Activated CD8-positive, alpha-beta memory T cell treated with anti-CD3 and anti-CD28 coated beads for 1 hour (primary cell): ENCODE measurements at places on chromosomes 2 and 18.

- DNase-seq, result no peak
Observed at GRCh38 chr2:194735837-194736542, 921.0 kb upstream of the SLC39A10 start.

DNA sequence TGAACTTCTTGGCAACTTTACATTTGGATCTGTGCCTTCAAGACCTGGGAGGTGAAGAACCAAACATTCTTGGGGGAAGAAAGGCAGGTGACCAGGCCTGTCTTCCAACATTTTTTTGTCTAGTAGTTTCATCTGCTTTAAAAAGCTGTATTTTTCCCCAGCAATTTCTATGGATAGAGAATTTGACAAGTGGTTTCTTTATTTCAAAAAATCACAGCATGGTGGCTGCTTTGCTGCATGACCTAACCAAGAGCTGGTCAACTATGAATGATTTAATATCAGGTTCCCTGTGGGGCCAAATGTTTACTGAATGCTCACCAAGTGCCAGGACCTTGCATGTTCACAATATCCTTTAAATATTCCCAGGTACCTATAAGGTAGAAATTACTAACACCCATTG, 19.1 kb downstream of the LRP2 start:
- no peak for DNase-seq

DNA sequence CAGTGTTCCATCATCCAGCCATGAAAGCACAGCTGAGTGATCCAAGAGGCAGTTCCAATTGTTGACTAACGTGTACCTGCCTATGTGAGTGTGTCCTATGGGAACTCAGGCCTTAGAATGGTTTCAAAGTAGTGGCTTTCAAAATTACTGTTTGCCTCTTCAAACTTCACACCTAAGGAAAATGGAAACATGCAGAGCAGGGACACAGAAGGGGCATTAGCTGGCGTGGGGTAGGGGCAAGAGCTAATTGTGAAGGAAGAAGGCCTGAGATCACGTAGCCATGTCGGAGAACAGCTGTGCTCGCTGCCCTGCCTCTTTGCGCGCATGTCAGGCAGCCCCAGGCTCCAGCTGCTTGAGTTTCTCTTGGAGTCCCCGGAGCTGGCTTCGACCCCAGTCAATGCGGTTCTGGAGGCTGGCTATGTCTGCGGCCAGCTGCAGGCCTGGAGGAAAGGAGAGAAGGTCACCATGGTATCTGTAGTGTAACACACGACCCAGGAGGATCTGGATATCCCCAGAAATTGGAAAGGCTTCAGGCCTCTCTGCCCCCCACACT, 3.8 kb upstream of the IMP4 start:
- DNase-seq, result no peak

- DNase-seq, result no peak
Observed at GRCh38 chr2:68720665-68721064, 13.9 kb upstream of the ARHGAP25 start.

DNA sequence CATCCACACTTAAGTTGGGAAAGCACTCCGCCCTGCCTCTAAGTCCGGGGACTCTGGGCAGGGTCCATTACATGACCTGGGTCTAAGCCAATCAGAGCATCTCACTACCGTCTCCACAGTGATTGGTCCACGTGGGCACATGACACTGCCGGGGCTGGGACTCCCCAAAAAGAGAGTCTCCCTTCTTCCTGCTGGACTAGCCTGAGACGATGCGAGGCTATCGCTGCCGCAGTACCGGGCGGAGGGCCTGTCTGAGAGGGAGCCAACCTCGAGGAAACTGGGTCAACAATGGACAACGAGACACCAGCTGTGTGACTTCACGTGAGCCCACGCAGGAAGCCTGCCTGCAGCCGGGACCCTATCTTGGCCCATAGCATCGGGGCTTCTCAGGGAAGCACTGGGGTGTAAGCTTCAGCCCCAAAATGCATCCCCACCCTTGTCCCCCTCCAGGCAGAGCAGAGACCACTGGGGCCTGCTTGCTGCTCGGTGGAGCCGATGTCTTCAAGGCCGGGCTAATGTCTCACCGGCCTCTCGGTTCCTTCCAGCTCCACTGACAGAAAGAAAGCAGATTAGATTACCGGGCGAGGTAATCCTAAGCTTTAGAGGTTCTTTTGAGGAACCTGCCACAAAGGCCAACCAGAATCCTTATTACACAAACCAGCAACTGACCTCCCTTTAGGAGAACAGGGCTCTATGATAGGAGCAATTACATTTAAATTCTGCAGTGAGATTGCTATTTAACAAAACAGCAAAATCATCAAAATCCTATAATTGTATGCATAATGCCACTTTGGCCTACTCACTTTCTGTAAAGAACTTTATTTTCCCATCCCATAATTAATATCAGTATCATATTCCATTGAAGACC, 21.3 kb upstream of the COPS8 start:
- no peak for DNase-seq

DNA sequence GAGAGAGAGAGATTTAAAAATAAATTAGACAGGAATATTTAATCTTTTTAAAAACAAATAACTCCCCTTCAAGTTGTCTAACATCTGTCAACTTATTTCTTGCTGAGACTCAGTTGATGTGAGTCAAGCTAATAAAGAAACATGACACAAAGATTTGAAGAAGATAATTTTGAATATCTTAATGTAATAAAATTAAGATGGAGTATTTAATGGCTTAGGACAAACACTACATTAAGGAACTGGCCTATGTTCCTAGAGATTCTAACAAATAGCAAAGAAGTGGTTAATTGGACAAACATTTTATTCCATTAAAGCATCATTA, 134.0 kb downstream of the INSIG2 start:
- DNase-seq, result no peak

DNA sequence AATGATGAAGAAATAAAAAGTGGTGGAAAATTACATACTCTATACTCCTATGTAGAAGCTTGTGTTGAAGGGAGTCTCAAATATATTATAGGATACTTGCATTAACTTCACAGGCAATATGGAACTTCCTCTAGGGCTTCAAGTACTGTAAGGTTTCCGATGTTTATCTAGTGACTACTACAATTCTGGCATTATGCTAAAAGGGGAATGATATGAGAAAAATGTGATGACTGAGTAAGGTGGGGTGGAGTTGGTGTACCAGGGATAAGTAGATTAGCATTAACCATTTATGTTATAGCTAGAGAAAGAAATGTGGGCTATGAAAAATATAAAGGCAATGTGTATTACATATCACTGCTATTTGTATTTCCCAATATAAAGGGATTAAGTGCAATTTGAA, 229.5 kb downstream of the DCC start:
- DNase-seq, result no peak

DNA sequence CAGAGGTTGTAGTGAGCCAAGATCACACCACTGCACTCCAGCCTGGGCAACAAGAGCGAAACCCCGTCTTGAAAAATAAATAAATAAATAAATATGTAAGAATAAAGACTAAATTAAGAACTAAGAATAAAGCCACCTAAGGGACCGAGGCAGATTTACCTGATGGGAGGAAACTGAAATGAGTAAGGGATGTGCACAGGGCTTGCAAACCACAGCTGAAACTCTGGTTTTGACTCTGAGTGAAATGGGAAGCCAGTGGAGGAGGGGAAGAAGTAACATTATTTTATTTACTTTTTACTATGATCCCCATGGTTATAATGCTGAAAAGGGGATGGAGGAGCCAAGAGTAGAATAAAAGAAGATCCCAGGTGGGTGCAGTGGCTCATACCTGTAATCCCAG, 107.3 kb downstream of the CABYR start:
- DNase-seq, result no peak

GRCh38 chr2:170817093-170818035, 677 bp downstream of the GAD1 start:
- DNase-seq, result no peak

- DNase-seq, result no peak
Observed at GRCh38 chr2:185006481-185006880, 408.2 kb downstream of the ZNF804A start.

- DNase-seq, result no peak
Observed at GRCh38 chr2:241081643-241082340, 20.3 kb downstream of the MTERF4 start.

DNA sequence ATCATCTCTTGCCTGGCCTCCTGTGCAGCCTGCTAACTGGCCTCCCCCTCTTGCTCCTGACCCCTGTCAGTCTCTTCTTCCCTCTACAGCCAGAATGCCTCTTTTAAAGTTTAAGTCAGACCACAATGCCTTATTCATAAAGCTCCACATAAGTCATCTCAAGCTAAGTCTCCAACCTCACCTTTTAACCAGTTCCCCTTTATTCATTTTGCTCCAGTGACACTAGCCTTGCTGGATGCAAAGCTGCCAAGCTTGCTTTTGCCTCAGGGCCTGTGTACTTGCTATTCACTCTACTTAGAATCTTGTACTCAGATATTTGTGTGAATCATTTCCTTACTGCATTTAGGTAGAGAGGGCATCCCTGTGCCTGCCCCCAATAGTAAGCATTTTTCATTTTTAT, 180.9 kb downstream of the PDE1A start:
- no peak for DNase-seq

DNA sequence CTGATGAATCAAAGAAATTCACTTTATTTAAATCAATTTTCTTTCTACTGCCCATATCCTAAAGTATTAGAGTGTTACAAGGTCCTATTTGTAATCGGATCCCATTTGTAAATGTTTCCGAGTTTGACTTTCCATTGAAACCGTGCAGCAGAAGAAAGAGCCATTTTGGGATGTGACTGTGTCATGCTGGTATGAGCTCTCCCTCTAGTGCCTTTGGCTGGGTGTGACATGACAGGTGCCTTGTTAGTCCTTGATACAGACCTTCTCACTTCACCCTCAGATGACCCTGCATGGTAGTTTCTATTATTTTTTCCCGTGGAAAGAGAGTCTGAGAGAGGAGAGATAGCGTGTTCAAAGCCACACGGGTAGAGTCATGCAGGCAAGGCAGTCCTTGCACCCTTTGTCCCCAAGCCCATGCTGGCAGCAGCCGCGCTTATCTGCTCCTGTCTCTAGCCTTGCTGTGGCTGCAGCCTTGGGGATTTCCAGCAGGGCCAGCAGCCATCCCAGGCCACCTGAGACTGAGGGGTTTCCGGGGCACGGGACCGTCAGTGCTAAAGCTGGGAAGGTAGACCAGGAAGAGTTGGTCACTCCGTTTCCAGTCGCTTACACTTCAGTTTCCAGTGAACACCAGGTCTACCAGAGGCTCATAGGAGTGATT, 21.4 kb downstream of the CHMP1B start:
- DNase-seq, result no peak

- DNase-seq, result no peak
Observed at GRCh38 chr2:60925994-60926740, 44.8 kb downstream of the REL start.

GRCh38 chr2:162840598-162841246, 2.2 kb upstream of the KCNH7 start:
- DNase-seq, result no peak

DNA sequence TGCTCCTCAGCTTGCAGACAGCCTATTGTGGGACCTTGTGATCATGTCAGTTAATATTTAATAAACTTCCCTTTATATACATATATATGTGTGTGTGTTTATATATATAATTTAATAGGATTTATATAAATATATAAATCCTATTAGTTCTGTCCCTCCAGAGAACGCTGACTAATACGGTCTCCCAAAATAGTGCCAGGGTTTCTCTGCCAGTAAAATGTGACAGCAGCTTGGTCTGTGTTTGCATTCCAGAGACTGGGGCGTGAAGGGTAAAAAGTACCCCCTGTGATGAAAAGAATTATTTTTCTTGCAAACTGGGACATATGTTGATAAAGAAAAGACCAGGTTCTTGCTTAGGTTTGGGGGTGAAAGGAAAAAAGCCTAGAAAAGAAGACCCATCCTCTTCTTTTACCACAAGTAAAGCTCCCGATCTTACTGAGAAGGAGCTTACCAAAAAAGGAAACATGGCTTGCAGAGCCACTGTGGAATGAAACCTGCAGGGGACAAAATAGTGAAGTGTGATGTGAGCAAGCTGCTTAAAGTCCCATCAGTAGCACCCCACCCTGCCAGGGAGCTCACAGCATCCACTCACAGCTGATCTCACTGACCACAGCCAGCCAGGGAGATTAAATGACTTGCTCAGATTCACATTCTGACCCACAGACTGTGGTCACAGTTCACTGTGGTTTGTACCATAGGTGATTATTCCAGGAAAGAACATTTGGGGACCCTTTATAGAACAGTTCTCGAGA, 110.9 kb upstream of the RMP24 start:
- DNase-seq, result no peak

- DNase-seq, result no peak
Observed at GRCh38 chr2:131010566-131010965, 82.7 kb downstream of the FAM168B start.

DNA sequence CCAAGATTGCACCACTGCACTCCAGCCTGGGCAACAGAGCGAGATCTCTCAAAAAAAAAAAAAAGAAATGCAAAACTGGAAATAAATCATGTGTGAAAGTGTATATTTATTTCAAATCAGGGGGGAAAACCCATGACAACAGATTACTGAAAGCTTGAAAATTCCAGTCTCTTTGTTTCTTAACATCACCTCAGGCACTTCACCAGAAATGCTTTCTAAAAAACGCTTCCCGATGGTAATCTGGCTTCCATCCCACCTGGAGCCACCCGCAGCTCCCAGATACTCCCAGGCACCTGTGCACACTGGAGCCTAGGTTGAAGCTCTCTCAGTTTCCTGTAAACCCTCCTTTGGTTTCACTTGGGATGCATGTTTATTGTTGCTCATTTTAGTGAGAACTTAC, 7.2 kb upstream of the ITGB6 start:
- no peak for DNase-seq

GRCh38 chr18:23049698-23050373, 85.4 kb upstream of the CABLES1 start:
- DNase-seq, result no peak

- DNase-seq, result no peak
Observed at GRCh38 chr2:81235601-81236000, 931.0 kb upstream of the LRRTM1 start.

DNA sequence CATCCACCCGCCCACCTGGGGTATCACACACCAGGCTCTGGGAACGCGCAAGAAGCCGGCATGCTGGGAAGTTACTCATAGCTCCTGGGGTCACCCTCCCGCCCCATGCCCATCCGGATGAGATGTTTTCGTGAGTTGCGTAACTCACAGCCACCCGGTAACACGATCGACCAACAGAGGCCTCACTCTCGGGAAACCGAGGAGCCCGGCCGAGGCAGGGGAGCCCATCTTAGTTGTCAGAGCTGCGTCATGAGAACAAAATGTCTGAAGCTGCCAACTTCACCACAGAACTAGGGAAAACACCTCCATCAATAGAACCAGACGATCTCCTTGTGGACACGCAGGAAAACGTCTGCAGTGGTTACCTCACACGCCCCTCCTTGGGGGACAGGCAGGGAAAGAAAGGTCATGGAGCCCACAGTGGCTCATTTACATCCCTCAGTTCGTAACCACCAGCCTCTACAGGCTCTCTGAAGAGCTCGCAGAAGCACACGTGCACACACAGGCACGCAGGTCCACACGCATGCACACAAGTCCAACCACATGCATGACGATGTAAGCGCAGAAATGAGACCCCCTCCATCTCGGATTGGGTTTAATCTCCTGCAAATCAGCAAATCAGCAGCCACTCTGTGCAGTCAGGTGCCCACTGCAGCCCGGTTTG, 26.2 kb downstream of the ADI1 start:
- no peak for DNase-seq
